Spinal cord (tissue), 10 donors: ENCODE measurements at places on chromosomes 2 and 18. TPM values are rescaled to one million over a fixed set of nuclear protein-coding genes. Genes with fewer than 3 reads are reported as not detected.

Gene LRATD1
- total RNA-seq: 15.8 TPM

Gene RAD51AP2
- 0.22 TPM for total RNA-seq

Gene CXCR2
- total RNA-seq: 3.3 TPM

Gene ARHGAP15
- 53.1 TPM for total RNA-seq

- no peak overlapping the region for H3K4me3 ChIP-seq
- H3K27ac ChIP-seq: no peak overlapping the region
- no peaks in the 10 kb centered on the region for H3K4me1 ChIP-seq
Observed at GRCh38 chr2:65483763-65484162, 51.4 kb upstream of the SPRED2 start.

DNA sequence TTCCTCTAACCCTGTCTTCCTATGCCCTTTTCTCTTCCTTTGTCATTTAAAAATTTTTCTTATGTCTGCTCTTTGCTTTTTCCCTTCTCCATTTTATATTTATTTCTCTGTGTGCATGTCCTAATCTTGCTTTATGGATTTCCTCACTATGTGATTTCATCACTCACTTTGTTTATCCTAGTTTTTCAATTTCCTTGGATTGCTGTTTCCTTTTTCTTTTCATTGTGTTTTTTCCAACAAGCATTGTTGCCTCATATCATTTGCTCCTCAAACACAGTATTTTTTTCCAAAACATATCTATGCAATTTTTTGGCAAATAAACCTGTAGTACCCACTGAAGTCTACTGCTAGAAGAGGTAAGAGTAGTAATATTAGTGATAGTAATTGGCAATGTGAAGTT, 67.4 kb upstream of the PNPT1 start:
- H3K36me3 ChIP-seq: no peaks in the 10 kb centered on the region
- DNase-seq: no peak
- H3K27me3 ChIP-seq: no peaks in the 10 kb centered on the region
- no peak overlapping the region for H3K4me3 ChIP-seq

- H3K36me3 ChIP-seq: no peaks in the 10 kb centered on the region
- no peaks in the 10 kb centered on the region for H3K27me3 ChIP-seq
- peaks cover 5% of the 10 kb centered on the region for H3K4me1 ChIP-seq
Observed at GRCh38 chr18:5238371-5238976, 41.4 kb upstream of the AKAIN1 start.

GRCh38 chr2:42934580-42935186, 142.3 kb upstream of the HAAO start:
- no peaks in the 10 kb centered on the region for H3K27me3 ChIP-seq
- peaks cover 61% of the 10 kb centered on the region for H3K4me1 ChIP-seq
- H3K27ac ChIP-seq: no peak overlapping the region
- no peak overlapping the region for H3K4me3 ChIP-seq
- no peaks in the 10 kb centered on the region for H3K36me3 ChIP-seq

GRCh38 chr2:33069894-33070651, 123.3 kb downstream of the LTBP1 start:
- no peak overlapping the region for H3K4me3 ChIP-seq
- H3K36me3 ChIP-seq: no peaks in the 10 kb centered on the region
- no peak overlapping the region for H3K27ac ChIP-seq

DNA sequence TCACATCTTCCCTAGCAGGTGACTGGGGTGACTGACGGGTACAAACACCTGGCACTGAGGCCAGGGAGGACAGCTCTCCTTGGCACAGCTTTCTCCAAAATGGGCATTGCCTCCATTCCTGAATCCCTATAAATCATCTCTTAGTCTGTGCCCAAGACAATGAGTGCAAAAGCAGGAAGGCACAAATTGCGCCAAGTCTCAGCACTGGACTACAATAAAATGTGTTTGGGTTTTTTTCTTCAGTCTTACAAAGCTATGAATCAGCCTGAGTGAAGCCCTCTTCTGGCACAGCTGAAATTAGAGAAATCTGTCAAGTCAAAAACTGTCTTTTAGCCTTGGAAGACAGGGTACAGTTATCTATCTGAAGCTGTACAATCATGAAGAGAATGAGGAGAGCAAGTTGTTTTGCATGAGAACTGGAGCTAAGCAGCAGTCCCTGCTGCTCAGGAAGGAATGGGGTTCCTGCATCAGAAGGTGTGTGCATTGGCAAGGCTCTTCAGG, 90.8 kb downstream of the EPB41L3 start:
- H3K27ac ChIP-seq: no peak overlapping the region
- peaks cover 3% of the 10 kb centered on the region for H3K4me1 ChIP-seq
- H3K4me3 ChIP-seq: no peak overlapping the region

GRCh38 chr2:212534336-212534735, 4.3 kb downstream of the ERBB4 start:
- H3K27me3 ChIP-seq: no peaks in the 10 kb centered on the region
- peaks cover 23% of the 10 kb centered on the region for H3K4me1 ChIP-seq
- H3K4me3 ChIP-seq: no peak overlapping the region

DNA sequence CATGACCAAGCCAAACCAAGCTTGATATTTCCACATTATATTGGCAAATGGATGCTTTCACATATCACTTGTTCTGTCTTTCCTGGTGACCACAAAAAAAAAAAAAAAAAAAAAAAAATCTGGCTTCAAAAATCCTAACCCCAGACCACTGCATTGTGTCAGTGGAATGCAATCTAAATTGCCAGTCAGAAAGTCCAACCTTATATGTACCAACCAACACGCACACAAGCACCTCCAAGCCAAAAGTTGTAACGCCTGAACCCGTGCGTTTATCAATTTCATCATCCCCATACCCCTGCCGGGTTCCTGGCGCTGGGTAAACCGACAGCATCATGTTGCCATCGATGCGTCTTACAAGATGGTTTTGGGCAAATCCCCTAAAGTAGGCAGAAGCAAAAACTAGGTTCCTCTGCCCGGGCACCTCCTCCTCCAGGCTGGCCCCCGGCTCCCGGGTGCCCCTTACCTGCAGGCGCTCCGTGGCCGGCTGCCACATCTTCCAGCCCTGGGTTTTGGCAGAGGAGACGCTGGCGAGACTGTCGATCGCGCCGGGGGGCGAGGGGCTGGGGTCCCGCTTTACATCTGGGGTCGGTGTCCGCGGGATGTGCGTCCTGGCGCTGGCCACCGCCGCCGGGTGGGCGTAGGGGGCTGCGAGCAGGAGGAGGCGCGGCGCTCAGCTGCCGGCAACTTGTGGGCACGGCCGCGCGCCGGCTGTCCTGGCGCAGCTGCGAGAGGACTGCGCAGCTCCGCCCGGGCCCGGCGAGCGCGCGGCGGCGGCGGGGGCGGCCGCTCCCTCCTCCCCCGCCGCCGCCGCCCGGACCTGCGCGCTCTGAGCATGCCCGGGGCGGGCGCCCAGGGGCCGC, at the start of gene PID1:
Gene PID1 (minus strand): TSS at position 737 of the 860 bp plus-strand sequence. CDS start 244 bp downstream, at position 493.
- peak; percentile 88 for DNase-seq
- no peaks in the 10 kb centered on the region for H3K36me3 ChIP-seq
- peak within 1 kb of the TSS; percentile 74 for H3K4me3 ChIP-seq
- H3K4me1 ChIP-seq: peaks cover 9% of the 10 kb centered on the region
- peak within 1 kb of the TSS; percentile 43 for H3K27ac ChIP-seq
